Fibroblast of mammary gland (primary cell): ENCODE measurements at places on chromosomes 4 and X.

DNA sequence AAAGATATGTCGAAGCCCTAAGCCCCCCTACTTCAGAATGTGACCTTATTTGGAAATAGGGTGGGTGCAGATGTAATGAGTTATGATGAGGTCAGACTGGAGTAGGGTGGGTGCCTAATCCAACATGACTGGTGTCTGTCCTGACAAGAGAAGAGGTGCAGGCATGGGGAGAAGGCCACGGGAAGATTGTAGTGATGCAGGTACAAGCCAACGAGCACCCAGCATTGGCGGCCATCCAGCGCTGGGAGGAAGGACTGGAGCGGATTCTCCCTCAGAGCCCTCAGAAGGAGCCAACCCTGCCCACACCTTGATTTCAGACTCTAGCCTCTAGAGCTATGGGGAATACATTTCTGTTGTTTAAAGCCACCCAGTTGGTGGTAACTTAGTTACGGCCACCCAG lies 237.2 kb downstream of the EVC2 start:
- DNase-seq = no peak

DNA sequence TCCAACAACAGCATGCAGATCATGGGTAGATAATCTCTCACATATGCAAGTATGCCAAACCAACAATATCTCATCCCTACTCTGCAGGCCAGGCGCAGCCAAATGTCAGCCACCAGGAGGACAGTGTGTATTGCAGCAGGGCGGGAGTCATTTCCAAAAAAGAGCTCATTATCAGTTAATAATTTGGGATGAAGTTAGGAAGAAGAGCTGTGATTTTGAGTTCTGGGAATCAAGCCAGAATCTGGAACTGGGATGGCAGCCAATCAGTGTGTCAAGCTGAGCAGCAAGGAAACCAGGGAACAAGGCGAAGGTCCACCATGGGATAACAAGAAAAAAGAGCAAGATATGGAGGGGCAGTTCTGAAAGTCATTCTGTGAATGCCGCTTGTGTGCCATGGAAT lies 88.2 kb upstream of the CAMK2D start:
- peak; percentile 66 for DNase-seq

GRCh38 chr4:169957785-169958184 lies 68.4 kb downstream of the MFAP3L start:
- DNase-seq = no peak

DNA sequence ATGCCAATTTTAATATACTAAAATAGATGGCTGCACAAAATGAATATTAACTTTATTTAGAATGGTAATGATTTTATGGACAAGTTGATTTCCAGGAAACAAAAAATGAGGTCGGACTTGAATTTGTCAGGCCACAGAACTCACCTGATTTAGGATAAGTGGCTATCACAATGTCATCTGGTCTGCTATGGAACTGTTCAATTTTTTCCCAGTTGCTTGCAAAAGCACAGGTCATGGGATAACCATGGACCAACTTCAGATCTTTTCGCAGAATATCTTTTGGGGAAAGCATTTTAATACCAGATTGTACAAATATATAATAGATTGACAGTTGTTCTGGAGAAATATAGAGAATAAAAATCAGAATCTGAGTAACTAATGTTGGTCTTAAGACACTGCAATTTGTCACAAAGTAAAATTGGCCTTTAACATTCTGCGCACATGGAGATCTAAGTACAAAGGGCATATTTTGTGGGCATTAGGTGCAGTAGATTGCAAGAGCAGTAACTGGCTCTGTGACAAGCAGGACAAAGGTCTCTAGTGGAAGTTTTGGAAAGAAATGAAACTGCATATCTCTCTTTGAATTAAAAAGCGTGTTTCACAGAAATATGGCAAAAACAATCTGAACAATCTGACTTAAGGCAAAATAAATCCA lies 5.4 kb downstream of the SULT1B1 start:
- no peak for DNase-seq

DNA sequence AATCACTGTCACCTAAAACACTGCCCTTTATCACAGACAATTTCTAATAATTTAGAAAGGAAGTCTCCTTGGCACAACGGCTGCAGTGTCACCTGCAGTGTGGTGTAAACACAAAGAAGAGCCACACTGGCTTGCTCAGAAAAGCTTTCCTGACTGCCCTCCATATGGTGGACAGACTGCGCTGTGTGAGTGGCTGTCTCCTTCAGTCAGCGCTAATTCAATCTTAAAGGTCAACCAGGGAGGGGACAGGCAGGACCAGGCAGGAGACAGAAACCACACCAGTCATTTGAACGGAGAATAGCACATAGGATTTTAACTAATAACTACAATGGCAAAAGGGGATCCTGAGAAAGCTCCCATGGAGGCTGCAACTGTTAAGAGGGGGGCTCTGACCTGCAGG lies 132.1 kb downstream of the NSUN7 start:
- DNase-seq = no peak

- no peak for DNase-seq
These were observed 5.6 kb downstream of the G6PD start for GRCh38 chrX:154540897-154541535.

DNA sequence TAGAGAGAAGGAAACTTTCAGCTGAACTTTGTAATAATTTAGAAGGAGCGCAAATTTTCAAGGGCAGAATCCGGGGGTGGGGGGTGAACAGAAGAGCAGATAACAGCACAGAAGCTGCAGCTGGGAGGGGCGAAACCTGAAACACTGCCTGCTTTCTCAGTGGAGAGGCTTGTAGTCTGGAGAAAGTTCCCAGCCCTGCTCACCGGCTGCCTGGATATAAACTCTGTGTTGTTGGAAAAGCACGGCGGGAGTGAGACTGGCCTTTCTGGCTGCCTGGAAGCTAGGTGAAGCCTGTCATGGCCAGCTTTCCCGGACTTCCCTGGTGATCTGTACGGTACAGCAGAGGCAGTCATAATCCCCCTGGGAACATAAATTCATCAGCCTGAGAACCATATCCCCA lies 1352.1 kb upstream of the DIAPH2 start:
- no peak for DNase-seq

GRCh38 chr4:34271479-34272355 lies 1972.6 kb downstream of the ARAP2 start:
- peak; percentile 14 for DNase-seq

DNA sequence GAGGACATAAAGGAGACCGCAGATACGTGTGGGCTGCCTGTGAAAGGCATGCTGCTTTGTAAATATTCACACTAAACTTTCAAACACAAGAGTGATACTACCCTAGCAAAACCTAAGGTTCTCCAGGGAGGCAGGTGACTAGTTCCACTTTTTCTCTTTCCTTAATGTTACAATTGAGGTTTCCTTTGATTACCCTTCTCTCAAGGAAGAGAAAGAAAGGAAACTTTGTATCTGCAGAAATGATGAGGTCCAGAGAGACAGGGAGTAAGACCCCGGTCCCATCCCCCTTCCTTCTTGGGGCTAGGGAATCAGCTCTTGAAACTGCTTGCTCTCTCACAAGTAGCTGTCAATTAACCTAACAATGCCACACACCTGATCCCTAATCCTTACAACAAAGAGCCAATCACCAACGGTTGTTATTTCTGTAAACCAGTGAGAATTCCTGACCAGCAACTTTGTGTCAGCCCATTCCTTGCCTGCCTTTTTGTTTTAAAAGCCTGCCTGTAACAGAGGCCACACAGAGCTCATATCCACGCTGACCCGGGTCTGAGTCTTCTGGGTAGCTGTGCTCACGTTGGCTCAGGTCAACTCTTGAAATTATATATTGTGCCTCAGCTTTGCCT lies 754.8 kb upstream of the FRG1 start:
- DNase-seq = no peak
